Right kidney (tissue), 9 donors: ENCODE measurements at places on chromosomes 1 and 21.

- no peak for DNase-seq
Measured at GRCh38 chr1:92969517-92969916, 8.3 kb upstream of the DIPK1A start.

DNA sequence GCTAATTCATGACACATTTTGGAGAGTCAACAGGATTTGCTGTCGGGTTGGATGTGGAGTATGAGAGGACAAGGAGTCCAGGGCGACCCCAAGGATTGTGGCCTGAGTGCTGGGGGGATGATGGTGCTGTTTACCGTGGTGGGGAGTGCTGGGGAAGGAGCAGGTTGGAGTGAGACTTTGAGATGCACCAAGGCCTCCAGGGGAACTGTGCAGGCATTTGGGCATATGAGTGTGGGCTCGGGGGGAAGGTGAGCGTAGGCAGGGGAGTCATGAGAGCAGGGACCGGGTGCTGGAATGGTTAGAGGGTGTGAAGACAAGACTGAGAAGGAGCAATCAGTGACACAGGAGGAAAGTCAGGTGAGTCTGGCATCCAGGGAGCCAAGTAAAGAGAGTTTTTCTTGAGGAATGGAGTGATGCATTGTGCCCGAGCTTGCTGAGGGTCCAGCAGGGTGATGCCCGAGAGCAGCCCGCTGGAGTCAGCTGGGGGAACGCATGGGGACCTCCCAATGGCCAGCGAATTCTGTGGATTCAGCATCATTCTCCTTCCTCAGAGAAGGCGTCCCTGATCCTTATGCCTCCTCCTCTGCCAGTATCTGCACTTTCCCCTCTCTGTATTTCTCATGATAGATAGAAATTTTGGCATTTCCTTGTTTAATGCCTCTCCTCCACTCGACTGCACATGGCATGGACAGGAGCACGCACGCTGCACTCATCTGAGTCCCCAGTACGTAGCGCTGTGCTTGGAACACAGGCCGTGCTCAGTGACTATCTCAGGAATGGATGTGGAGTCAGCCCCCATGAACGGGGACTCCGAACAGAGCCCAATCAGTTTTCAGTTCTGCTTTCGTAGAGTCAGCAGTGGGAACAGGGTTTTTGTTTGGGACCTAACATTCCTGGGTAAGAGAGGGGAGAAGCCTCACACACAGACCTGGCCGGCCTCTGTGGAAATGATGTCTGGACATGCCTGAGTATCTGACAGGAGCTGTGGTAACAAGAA lies 52.1 kb upstream of the ETV3 start:
- no peak for DNase-seq

DNA sequence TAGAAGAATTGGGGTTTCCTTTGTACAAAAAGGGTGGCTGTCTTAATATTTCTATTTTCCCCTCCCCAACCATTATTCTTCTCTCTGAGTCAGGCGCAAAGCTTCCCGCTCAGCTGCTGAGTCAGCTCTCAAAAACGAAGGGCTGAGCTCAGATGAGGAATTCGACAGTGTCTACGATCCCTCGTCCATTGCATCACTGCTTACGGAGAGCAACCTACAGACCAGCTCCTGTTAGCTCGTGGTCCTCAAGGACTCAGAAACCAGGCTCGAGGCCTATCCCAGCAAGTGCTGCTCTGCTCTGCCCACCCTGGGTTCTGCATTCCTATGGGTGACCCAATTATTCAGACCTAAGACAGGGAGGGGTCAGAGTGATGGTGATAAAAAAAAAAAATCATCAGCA lies 3.0 kb upstream of the TUFT1 start:
- DNase-seq: no peak

DNA sequence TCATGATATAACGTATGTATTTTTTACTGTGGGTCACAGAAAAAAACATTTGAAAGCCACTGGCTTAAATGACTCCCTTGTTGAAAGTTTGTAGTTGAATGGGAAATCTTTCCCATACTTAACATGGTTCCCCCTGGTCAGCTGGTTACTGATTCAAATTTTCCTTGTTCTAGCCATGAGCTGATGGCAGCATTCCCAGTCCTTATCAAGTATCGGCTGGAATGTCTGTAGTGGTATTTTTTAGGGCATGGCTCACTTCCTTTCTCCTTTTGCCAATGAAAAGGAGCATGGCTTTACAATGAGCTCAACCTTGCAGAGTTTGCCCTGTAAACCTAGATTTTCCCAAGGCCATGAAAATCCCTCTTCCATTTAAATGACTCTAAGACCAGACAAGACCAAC lies 55.7 kb downstream of the GIPC2 start:
- no peak for DNase-seq

DNA sequence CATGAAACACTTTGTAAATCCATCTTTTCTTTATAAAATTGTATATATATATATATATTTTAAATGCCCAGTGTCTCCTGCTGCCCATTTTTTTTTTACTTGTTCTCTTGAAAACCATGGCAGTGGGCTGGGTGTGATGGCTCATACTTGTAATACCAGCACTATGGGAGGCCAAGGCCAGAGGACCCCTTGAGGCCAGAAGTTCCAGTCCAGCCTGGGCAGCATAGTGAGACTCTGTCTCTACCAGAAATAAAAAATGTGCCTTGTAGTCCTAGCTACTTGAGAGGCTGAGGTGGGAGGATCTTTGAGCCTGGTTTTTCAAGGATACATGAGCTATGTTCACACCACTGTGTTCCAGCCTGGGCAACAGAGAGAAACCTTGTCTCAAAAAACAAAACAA lies 62.2 kb downstream of the HS2ST1 start:
- no peak for DNase-seq

- DNase-seq: no peak
Measured at GRCh38 chr1:34711485-34711884, 43.4 kb upstream of the GJB5 start.

- DNase-seq: no peak
Measured at GRCh38 chr1:214461305-214461704, 90.1 kb downstream of the PTPN14 start.
